Effector CD4-positive, alpha-beta T cell (primary cell): ENCODE measurements at places on chromosomes 4 and X.

- no peak for DNase-seq
Measured at GRCh38 chr4:140092094-140092851, 61.7 kb downstream of the MAML3 start.

- DNase-seq, result no peak
Measured at GRCh38 chr4:82900066-82900410, 497 bp upstream of the THAP9 start.

DNA sequence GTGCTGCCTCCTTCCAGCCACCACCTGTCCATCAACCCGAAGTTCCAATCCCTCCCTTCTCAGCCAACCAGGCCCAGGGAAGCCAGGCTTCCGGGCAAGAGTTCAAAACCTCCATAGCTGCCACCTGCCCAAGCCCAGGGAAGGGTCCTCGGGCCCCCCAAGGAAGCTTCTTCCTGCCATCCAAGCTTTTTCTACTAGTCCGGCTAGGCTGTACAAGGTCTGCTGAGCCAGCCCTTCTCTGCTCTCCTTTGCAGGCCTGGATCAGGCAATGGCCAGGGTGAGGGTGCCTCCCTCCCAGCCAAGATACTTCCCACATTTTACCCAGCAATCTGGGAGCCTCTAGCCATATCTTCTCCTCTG, 96.2 kb downstream of the PJA1 start:
- no peak for DNase-seq

DNA sequence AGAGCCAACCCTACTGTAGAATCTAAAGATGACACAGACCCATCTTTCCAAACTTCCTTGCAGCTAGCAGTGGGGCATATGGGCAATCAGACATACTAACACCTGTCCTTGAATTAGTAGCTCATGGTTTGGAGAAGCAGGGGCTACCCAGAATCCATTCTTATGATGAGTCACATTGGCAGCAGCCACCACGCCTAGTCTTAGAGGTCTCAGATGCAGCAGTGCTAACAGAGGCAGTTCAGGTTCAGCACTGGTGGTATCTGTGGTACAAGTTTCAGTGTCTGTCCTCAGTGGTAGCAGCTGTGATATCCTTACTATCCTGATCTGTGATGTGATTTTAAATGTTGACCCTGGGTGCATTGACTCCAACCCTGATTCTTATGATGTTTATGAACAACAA, 68.1 kb downstream of the FRMPD4 start:
- no peak for DNase-seq
